Activated CD4-positive, alpha-beta memory T cell treated with anti-CD3 and anti-CD28 coated beads, Interleukin-2, amount 10 ng/mL, durations not matched to agents 7 days and 5 days (primary cell): ENCODE measurements at places on chromosomes 5 and 9.
A peak's percentile ranks its signal among the peaks of the same experiment; 100 is the strongest.

DNA sequence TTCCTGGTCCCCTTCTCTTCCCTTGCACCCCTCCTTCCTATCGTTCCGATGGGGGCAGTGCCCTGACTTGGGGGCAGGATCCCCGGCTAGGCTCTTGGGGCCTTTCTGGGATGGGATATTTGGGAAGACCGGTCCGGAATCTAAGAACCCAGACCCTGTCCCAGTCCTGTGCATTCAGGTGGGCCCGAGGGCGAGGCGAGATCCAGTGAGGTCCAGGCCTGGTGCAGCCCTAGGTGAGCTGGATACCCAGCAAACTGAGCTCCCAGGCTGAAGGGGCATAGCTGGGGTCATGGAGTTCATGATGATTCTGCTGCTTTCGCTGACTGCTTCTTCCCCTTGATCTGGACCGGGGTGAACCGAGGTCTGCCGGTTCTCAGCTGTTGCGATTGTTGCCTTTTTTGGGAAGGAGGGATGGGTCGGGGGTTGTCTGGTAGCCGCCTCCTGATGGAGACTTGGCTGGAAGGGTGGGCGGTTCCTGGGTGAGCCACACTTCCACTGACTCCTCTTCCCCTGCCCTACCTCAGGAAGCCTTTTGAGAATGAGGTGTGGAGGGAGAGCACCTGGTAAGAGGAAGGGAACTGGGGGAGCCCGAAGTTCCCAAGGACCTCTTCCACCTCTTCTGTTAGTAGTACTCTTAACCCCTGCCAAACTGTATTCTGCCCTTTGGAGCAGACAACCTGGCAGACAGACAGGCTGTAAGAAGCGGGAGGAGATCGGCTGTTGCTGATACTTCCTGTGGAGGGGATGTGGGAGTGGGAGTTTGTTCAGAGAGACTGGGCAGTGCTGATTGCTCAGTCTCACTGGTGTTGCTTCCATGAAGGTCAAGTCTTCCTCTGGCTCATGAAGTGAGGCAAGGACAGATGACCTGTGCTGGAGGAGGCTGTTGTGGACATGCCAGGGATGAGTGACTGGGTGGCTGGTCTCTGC, 1.0 kb downstream of the LRRC8A start:
- peak overlapping the region; percentile 90 for H3K4me3 ChIP-seq
- no peak for DNase-seq
- H3K4me1 ChIP-seq, result peaks cover 65% of the 10 kb centered on the region
- H3K27me3 ChIP-seq, result no peaks in the 10 kb centered on the region
- peak overlapping the region; percentile 89 for H3K27ac ChIP-seq

DNA sequence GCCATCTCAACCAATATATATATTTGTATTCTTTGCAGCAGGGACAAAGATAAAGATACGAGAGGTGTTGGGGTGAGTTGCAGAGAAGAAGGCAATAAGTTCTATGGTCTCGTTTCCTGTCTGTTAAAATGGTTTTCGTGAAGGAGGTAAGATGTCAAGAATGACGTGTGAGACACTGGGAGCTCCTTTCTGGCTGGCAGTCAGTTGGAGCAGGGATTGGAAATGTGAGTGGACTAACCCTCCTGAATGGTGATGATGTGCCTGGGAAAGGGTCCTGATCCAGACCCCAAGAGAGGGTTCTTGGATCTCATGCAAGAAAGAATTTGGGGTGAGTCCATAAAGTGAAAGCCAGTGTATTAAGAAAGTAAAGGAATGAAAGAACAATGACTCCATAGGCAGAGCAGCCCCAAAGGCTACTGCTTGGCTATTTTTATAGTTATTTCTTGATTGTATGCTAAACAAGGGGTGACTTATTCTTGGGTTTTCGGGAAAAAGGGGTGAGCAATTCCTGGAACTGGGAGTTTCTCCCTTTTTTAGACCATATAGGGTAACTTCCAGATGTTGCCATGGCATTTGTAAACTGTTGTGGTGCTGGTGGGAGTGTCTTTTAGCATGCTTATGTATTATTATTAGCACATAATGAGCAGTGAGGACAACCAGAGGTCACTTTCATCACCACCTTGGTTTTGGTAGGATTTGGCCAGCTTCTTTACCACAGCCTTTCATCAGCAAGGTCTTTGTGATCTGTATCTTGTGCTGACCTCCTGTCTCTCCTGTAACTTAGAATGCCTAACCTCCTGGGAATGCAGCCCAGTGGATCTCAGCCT, 53.7 kb downstream of the SPATA31C2 start:
- peaks cover 5% of the 10 kb centered on the region for H3K27me3 ChIP-seq
- no peak overlapping the region for H3K27ac ChIP-seq
- H3K36me3 ChIP-seq, result no peaks in the 10 kb centered on the region
- no peak overlapping the region for H3K4me3 ChIP-seq

- H3K27ac ChIP-seq, result no peak overlapping the region
- H3K36me3 ChIP-seq, result no peaks in the 10 kb centered on the region
- H3K27me3 ChIP-seq, result peaks cover 61% of the 10 kb centered on the region
- no peak overlapping the region for H3K4me3 ChIP-seq
Measured at GRCh38 chr5:1670351-1670750, 129.3 kb downstream of the MRPL36 start.

DNA sequence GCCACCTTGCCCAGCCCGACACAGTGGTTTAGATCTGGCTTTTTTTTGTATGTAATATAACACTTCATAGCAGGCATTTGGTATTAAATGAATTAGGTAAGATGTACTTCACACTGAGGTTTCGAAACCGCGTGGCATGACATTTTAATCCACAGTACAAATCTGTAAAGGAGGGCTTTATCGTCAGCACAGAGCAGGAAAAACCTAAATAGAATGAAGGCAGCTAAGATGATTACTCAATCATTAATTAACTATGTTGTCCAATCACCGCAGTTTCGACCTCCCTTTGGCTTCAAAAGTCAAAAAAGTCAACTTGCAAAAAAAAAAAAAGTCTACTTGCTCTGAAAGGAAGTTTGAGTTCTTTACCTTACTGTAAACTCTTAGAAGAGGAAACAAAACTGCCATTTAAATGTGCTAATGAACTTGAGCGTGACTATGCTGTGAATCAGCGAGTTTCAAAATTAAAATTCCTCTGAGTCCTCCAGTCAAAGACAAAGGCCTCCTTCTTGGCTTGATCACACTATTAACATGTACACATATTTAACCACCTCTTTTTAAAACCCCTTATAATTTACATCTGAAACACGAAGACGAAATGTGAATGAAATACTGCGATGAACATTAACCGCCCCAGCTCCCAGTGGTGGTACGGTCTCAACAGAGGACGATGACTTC, 698 bp upstream of the SEC24A start:
- peak overlapping the region; percentile 94 for H3K27ac ChIP-seq
- peaks cover 30% of the 10 kb centered on the region for H3K4me1 ChIP-seq
- peak; percentile 31 for DNase-seq
- peaks cover 19% of the 10 kb centered on the region for H3K36me3 ChIP-seq
- peak overlapping the region; percentile 86 for H3K4me3 ChIP-seq
- H3K27me3 ChIP-seq, result no peaks in the 10 kb centered on the region

DNA sequence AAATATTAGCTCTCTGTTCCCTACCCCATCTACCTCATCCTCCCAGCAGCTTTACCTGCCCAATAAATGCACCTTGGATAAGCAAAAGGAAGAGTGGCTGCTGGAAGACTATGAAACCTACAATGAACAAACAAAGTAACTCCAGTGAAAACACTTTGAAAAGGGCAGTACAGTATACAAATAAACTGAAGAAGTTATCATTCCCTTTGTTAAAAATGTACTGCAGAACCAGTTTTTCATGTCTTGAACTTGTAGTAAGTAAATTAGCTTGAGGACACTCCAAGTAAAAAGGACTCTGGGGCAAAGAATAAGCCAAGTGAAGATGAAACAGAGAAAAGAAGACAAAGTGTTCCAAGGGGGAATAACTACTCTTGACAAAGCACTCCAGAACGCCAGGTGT, 457.1 kb downstream of the DTWD2 start:
- no peaks in the 10 kb centered on the region for H3K36me3 ChIP-seq
- H3K4me3 ChIP-seq, result no peak overlapping the region
- H3K27me3 ChIP-seq, result no peaks in the 10 kb centered on the region
- no peaks in the 10 kb centered on the region for H3K4me1 ChIP-seq
- no peak for DNase-seq
- no peak overlapping the region for H3K27ac ChIP-seq
